Astrocyte of the hippocampus (primary cell): ENCODE measurements at places on chromosomes 5 and 9.

DNA sequence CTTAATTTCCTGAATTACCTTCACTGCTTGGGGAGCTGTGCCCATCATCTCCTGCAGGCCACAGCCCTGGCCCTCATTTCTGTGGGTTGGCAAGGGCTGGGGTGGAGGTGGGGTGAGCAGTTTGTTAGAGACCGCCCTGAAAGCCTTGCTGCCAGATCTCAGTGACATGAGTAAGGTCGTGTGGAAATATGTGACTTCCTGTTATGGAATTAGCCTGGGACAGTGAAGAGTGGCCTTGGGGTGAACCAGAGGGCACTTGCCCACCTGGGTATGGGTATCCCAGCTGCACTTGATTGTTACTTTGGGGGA lies 2.5 kb upstream of the HNRNPAB start:
- no peak for DNase-seq

GRCh38 chr5:178123094-178123965 lies 7.5 kb upstream of the RMND5B start:
- DNase-seq, result no peak

DNA sequence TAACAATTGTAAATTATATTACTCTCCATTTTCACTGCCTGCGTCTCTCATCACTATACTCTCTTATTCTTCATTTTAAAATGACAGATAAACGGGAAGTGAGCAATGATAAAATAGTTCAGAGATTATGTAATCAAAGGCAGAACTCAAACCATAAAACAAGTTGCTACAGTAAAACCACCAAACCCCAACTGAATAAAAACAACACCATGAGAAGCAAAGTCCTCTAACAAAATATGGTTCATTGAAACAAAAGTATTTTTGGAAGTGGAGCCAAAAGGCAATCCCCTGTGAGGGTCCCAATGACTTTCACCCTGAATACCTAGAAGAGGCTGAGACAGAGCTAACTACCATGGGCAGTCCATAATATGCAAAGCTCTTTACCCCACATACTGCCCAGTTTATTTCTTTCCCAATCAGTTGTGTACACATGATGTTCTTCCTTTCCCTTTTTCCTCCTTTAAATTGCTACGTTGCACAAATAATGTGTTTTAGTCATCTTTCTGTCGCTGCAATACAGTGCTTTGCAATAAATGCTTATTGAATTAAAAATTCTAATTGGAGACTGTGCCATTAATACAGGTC lies 64.0 kb upstream of the PTGER4 start:
- no peak for DNase-seq

DNA sequence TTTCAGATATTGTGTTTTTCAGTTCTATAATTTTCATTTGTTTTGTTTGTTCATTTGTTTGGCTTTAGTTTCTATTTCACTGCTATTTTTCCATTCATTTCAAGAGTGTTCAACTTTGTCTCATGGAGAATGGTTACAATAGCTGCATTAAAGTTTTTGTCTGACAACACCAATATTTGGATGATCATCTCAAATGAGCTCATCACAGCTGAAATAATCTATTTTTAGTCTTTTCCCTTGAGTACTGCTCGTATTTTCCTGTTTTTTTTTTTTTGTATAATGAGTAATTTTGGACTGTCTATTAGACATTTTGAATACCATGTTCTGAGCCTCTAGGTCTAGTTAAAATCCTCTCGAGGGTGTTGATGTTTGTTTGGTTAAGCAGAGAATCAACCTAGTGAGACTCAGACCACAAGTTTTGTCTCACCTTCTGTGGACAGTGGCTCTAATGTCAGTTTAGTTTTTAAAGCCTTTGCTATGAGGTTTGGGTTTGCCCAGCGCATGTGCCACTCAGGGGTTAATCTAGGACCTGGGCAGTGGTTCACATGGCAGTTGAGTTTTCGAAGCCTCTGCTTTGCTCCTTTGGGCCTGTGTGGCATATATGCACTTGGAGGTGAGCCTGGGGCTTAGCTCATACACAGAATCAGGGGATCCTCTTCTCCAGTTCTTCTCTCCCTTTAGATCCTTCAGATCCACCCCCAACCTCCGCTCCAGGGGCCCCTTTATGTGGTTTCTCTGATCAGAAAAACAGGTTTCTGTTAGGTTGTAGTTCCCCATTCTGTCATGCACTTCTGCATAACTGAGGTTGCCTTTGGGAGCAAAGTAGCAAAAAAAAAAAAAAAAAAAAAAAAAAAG lies 79.8 kb downstream of the ARSB start:
- no peak for DNase-seq

GRCh38 chr5:140246378-140247122 lies 56.4 kb downstream of the PFDN1 start:
- peak; percentile 94 for DNase-seq

DNA sequence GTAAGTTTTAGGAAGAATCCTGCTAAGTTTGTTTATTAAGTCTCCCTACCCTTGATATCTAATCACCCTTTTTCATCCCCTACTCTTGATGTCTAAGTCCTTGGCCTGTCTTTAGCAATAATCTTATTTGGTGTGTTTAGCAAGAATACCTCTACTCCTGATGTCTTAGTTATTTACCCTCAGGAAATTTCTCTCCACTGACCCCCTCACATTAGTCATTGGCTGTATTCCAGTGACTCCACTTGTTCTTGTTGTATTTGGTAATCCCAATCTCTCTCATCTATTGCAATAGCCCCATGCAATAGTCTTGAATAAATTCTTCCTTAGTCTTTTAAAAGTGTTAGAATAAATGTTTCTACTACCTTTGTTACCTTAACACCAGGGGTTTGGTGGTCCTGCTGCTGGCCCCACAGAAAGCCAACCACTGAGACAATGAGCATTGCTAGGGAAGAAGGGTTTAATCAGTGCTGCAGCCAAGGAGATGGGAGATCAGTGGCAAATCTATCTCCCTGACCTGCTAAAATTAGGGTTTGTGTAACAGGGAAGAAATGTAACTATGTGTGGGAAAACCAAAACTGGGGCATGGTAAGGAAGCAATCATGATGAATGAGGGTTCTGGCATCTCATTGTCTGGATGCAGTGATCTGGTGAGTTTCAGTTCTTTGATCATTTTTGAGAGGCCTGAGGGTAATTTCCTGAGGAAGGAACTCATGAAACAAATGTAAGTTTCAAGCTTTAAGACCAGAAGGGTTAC lies 236.4 kb upstream of the DAB2 start:
- DNase-seq, result peak; percentile 12

- DNase-seq, result no peak
These were observed 11.7 kb upstream of the CFAP157 start for GRCh38 chr9:127694890-127695720.

- peak; percentile 89 for DNase-seq
These were observed 85.8 kb downstream of the FBXO38 start for GRCh38 chr5:148469501-148469935.

DNA sequence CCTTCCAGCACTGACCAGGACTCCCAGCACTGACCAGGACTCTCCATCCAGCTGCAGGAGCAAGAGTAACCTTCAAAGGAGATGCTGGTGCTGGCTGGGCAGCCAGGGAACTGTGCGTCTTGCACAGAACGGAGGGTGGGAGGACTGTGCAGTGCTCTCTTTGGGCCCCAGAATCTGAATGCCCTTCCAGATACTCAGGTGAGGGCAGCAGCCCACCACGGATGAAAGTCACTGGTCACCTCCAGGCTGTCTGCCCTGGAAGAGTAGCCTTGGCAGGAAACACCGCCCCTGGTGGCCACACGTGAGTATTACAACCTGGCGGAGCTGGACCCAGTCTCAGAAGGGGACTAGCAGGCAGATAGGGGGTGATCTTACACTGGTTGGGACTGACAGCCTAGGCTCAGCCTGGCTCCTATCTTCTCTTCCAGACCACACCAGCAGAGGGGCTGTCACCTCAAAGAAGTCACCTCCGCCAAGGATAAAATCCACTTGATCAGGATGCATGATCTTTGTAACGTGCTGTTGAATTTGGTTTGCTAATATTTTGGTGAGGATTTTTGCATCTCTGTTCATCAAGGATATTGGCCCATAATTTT lies 4.8 kb upstream of the SARDH start:
- peak; percentile 84 for DNase-seq

GRCh38 chr5:173997331-173997730 lies 8.4 kb downstream of the C5orf47 start:
- DNase-seq, result no peak

DNA sequence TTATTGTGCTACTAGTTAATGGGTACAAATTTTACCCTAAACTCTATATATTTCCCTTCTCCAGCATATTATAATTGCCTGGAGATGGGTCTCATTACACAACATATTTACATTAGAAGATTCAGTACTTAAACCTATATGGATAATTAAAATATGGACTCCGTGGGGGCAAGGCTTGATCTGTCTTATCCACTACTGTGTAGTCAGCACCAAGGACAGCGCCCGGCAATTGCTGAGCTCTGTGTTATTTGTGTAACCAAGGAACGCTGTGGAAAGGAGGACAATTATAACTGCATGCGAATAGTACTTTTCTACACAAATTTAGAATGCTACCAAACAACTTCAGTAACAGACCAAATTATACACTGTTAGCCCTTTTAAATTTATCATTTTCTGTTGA lies 77.7 kb downstream of the DNAH5 start:
- peak; percentile 72 for DNase-seq

DNA sequence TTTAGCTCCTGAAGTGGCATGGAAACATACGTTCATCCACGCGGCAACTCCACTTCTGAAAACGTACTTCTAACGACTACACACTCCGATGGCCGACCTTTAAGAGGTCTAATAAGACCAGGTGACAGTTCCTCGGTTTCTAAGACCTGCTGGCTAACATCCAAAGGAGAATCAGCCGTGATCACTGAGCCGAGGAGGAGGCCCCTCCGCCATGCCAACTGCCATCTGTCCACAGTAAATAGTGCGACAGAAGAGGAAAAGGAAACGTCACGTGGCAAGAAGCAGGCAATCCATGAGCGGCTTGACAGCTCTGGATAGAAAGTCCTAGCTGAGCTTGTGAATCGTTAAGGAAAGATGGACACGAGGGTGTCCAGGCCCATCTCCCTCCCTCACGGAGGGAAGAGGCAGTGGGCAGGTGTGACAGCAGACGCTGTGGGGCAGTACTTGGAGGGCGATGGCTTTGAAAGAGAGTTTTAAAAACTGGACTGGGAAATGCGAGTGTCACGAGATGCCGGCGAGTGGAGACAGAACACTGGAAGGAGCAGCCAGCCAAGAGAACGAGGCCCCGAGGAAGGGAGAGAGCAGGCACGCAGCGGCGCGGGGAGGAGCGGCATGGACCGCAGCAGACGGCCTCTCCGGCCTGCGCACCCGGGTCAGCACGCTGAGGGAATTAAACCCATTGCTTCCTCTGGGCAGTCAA lies 66.7 kb upstream of the TBC1D9B start:
- DNase-seq, result no peak

DNA sequence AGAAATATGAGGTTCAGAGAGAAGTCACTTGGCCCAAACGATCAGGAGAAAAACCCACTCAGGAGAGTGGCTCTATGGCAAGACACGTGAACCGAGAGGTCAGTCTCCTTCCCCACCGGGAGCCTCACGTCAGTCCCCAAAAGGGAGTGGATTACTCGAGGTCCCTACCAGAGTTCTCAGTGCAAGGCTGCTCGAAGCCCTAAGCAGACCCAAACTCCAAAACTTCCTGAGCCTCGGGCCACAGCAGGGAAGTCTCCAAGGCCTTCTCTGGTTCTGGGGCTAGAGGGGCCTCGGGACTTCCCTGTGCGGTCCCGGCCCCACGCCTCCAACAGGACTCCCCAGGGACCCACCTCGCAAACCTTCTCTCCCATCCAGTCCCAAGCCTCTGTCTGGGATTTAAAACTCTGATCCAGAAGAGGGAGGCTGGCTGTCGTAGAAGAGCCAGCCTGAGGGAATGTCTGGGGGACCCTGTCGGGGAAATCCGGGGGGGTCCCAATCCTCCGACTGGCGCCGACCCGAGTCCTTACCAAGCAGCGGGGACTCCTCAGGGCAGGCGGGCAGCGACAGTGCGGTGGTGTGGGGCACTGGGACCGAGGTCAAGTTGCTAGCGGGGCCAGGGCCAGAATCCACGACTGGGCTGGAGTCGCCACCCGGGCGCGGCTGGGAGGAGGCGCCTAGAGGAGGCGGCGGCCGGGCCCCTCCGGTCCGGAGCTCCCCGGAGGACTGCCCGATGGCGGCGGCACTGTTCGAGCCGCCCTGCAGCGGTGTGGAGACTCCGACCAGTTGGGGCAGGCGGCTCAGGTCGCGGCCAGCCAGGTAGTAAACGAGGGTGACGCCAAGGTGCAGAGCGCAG lies 679 bp downstream of the B4GALT1 start:
- peak; percentile 47 for DNase-seq

DNA sequence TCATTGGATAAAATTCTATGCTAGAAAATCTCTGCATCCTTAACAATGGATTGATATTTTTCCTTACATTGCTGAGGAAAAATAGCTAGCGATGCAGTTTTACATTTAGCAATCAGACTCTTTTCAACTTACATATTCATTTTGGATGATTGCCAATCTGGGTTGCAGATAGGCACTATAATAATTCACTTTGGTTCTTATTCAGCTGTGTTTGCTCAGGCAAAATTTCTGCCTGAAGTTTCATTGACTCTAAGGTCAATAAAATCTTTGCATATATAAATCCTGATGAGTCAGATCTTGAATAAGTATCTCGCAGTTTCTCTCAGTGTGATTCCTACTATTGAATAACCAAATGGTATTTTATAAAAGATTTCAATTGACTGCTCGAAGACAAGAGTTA lies 1105.8 kb downstream of the CDH18 start:
- no peak for DNase-seq

DNA sequence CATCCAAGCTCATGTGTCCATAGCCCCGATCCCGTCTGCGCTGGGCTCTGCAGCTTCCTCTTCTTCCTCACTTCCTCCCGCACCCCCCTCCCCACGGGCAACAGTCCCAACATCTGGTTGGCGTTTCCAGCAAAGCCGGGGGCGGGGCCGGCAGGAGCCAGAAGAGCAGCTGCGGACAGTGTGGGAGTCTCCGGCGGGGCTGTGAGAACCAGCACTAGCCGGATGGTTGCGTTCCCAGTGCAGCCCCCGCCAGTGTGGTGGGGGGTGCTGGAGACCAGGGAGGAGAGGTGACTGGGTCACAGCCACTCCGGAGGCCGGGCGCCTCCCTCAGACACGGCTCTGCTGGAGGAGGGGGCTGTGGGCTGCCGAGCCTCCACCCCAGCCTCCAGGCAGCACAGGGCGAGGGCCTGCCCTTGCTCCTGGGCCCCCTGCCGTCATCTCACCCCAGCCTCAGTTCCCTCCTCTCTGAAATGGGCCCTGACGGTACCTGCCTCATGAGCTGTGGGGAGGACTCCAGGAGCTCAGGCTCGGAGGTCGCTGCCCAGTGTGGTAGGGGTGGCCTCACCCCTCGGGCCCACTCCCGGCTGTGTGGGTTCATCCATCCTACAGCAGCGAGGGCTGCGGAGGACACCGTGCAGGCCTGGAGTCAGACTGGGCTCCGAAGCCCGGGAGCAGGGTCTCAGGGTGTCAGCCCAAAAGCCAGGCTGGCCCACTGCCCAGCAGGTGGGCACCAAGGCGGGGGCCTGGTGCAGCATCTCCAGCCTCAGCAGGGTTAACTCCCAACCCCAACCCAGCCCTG lies 41.5 kb upstream of the NOTCH1 start:
- no peak for DNase-seq

GRCh38 chr9:98783518-98784226 lies 12.7 kb downstream of the ANKS6 start:
- no peak for DNase-seq

GRCh38 chr5:98816582-98817222 lies 43.2 kb downstream of the RGMB start:
- peak; percentile 15 for DNase-seq

GRCh38 chr9:71587576-71588362 lies 180.5 kb downstream of the CEMIP2 start:
- no peak for DNase-seq
